GM19239 (cell line): ENCODE measurements at places on chromosomes 16 and 17.

DNA sequence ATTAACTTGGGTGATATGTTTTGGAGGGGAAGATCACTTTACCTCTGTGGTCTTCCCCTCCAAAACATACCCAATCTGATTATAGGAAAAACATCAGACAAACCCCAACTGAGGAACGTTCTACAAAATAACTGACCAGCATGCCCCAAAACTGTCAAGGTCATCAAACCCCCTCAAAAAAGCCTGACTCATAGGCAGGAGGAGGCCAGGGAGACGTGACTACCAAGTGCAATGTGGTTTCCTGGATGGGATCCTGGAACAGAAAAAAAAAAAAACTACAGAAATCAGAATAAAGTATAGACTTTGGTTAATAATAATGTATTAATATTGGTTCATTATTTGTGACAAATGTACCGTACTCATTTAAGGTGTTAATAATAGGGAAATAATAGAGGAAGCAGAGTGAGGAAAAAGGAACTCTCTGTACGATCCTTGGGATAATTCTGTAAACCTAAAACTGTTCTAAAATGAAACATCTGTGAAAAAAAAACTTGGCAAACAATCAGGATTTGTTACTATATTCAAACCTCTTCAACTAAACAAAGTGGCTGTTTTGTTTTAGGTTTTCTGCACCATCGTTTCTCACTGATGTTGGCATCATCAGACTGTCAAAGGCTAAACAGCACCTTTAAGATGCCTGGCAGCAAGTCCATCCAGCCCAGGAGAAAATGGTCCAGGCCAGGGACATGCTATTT is 266.7 kb upstream of the SDK2 start:
- DNase-seq = no peak

GRCh38 chr16:20064931-20065330 is 8.8 kb downstream of the GPR139 start:
- DNase-seq = no peak

DNA sequence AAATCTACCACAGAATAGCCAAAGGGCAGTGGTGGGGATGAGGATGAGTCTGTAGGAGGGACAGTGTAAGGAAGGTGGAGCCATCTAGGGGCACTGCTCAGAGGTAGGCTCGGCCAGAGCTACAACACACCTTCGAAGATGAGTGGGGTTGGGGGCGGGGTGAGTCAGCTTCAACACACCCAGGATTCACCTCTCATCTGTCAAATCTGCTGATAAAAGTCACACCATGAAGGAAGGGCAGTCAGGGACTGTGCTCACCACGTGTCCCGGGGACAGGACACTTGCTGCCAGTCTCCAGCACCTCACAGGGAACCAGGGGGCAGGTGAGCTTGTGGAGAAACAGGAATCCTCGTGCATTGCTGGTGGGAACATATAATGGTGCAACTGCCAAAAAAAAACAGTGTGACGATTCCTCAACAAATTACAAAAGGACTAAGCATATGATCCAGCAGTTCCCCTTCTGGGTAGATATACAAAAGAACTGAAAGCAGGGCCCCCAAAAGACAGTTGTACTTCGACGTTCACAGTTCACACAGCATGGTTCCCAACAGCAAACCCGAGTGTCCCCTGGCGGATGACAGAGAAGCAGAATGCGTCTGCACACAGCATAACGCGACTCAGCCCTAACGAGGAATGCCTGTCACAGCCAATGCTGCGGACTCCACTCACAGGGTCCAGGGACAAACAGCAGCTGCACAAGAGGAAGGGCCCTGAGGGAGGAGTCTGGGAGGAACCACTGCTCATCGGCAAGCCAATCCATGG is 133.1 kb downstream of the ANKRD11 start:
- DNase-seq = no peak

DNA sequence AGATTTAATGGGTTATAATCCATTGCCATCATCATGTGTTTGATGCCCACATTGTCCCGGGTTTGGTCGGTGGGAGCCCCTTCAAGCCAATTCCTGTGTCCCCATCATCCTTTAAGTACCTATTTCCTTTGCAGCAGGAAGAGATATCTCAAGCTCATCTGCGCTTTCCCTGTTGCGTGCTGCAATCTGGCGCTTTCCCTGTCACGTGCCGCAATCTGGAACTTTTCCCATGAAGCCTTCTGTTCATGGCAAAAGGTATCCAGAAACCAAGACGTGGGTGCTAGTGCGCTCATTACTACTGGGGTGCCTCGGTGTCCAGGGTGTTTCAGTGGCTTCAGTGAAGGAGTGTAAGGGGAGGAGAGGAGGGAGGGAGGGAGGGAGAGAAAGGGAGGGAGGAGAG is 174.6 kb upstream of the ZNF469 start:
- DNase-seq = no peak

DNA sequence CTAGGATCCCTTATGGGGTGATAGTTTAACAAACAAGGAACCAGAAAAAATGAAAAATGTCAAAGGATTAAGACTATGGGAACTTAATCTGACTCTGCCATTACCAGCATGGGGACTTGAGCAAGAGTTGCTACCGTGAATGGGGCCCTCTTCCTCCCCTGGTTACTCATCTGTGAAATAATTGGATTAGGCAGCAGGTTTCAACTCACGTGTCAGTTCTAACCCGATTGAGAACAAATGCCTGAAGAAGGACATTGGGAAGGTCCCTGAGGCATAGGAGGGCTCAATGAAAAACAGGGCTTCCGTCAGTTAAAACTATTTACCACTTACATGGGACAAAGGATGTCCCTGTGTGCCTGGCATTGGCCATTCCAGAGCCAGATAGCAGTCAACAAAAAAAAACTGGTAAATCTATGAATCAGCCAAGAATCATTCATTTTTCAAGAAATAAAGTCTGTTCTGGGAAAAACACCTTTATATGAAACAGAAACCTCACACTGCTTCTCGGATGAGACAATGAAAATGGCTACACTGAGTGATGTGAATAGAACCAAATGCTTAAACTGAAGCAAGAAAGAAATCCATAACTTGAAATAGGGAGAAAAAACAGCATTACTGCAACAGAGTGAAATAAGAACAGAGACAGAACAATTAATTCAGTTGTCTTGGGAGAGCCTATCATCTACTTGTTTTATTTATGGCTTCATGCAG is 104.3 kb downstream of the ADAMTS18 start:
- DNase-seq = no peak

- DNase-seq = no peak
Measured at GRCh38 chr16:24088767-24089166, 167.4 kb upstream of the CACNG3 start.

- no peak for DNase-seq
Measured at GRCh38 chr17:63535640-63536039, 12.5 kb downstream of the KCNH6 start.

- DNase-seq = no peak
Measured at GRCh38 chr16:59173408-59173831, 439.3 kb upstream of the GOT2 start.

GRCh38 chr16:84068041-84068440 is 25.4 kb upstream of the SLC38A8 start:
- DNase-seq = no peak

- no peak for DNase-seq
Measured at GRCh38 chr16:25563700-25564099, 128.1 kb upstream of the HS3ST4 start.

- DNase-seq = no peak
Measured at GRCh38 chr16:49698453-49698815, 157.5 kb downstream of the ZNF423 start.

DNA sequence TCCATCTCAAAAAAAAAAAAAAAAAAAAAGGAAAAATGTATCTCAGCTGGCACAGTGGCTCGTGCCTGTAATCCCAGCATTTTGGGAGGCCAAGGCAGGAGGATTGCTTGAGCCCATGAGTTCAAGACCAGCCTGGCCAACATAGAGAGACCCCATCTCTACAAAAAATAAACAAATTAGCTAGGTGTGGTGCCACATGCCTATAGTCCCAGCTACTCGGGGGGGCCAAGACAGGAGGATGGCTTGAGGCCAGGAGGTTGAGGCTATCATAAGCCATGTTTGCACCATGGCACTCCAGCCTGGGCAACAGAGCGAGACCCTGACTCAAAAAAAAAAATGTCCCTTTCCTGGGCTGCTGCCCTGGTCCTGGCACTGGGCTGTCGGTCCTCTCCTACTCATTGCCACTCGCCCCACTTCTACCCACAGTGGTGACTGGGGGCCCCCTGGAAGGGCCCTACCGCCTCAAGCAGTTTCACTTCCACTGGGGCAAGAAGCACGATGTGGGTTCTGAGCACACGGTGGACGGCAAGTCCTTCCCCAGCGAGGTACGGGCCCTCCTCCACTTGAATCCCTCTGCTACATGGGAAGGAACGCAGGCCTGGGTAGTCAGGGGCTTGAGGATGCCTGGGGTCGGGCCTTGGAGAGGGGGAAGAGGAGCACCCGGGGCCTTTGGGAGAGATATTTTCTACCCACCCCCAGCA is 6.1 kb downstream of the CA7 start:
- no peak for DNase-seq

- no peak for DNase-seq
Measured at GRCh38 chr16:60137891-60138290, 1403.8 kb upstream of the GOT2 start.

DNA sequence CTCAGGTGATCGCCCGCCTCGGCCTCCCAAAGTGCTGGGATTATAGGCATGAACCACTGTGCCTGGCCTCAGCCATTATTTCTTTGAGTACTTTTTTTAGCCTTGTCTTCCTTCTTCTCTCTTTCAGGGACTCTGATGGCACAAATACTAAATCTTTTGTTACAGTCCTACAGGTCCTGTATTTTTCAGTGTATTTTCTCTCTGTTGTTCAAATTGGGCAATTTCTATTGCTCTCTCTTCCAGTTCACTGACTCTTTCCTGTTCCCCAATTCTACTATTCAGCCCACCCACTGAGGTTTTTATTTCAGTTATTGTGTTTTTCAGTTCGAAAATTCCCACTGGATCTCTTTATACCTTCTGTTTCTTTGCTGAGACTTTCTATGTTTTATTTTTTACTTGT is 7.5 kb upstream of the DOK4 start:
- no peak for DNase-seq

DNA sequence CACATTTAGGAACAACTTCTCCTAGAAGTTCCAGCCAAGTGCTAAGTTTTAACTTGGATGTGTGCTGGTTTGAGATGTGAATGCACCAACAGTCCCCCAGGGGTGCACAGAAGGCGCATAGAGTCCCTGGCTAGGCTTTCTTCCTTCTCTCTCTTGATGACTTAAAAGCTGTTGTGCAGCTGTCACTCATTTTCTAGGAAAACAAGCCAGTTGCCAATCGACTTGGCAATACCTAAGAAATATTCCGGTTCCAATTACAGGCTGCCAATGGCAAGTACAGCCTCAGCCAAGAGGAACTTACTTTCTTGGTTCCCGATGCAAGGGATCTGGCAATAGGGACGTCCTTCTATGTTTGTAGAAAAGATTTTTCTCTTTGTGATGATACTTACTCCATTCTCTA is 266.6 kb upstream of the EEF2KMT start:
- no peak for DNase-seq

- peak; percentile 29 for DNase-seq
Measured at GRCh38 chr16:4176906-4177417, 60.7 kb upstream of the ADCY9 start.

GRCh38 chr16:28886945-28887344 is 8.7 kb downstream of the ATP2A1 start:
- DNase-seq = no peak

- DNase-seq = no peak
Measured at GRCh38 chr17:70655176-70655958, 486.0 kb downstream of the KCNJ2 start.

DNA sequence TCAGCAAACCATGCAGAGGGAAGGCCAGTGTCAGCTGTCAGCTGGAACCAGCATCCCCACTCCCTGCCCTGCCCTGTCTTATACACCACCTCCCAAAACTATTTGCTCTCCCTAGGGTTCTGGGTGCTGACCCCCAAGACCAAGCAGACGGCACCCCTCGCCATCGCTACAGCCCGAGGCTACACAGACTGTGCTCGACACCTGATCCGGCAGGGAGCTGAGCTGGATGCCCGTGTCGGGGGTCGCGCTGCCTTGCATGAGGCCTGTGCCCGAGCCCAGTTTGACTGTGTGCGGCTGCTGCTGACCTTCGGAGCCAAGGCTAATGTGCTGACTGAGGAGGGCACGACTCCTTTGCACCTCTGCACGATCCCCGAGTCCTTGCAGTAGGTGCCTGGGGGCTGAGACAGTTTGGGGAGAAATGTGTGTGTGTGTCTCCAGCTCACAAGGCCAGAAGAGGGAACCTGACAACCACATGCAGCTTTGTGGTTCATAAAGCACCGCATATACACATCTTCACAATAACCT is 1.5 kb downstream of the ASB16 start:
- no peak for DNase-seq

GRCh38 chr16:26078716-26079355 is 387.1 kb downstream of the HS3ST4 start:
- no peak for DNase-seq

DNA sequence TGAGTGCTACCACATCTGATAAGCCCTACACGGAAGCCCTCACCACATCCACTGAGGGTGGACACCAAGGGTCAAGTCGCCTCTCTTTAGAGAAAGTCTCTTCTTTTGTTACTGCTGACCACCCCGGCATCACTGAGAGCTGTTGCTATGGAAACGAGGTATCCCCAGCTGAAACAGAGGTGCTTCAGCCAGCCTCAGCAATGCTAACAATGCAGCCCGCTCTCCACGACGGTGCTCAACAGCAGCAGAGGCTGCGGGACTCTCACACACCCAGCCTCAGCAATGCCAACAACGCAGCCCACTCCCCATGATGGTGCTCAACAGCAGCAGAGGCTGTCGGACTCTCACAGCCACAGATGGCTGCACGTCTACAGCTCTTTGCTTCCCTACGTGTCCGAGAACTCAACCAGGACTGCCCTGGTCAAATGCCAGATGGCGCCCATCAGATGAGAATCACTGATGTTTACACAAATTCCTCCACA is 41.4 kb downstream of the VPS53 start:
- DNase-seq = no peak

GRCh38 chr17:67412941-67413340 is 35.9 kb downstream of the PITPNC1 start:
- DNase-seq = no peak

DNA sequence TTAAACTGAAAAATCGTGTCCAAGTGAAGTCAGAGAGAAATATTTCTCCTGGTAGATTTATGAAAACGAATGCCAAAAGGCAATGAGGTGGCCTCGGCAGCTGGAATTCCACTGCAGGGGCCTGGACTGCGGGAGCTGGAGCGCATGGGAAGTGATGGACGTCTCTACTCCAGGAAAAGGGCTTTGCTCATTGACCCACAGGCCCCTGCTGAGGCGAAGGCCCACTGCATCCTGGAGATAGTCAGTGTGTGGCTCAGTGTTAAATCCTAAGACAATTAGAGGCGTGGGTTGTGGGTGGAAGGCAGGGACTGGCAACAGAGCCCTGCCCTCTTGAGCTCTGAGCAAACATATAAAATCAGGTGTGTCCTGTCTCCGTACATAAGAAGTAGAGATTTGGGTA is 191.4 kb downstream of the SLC39A11 start:
- no peak for DNase-seq
